Stimulated activated CD4-positive, alpha-beta T cell treated with anti-CD3 and anti-CD28 coated beads, Interleukin-12 subunit alpha, Interleukin-12 subunit beta, amount 100 ng/mL, for 24 hours (primary cell): ENCODE measurements at places on chromosomes 12 and 14.

GRCh38 chr12:92945659-92946220 lies 16.6 kb upstream of the EEA1 start:
- no peak for DNase-seq

DNA sequence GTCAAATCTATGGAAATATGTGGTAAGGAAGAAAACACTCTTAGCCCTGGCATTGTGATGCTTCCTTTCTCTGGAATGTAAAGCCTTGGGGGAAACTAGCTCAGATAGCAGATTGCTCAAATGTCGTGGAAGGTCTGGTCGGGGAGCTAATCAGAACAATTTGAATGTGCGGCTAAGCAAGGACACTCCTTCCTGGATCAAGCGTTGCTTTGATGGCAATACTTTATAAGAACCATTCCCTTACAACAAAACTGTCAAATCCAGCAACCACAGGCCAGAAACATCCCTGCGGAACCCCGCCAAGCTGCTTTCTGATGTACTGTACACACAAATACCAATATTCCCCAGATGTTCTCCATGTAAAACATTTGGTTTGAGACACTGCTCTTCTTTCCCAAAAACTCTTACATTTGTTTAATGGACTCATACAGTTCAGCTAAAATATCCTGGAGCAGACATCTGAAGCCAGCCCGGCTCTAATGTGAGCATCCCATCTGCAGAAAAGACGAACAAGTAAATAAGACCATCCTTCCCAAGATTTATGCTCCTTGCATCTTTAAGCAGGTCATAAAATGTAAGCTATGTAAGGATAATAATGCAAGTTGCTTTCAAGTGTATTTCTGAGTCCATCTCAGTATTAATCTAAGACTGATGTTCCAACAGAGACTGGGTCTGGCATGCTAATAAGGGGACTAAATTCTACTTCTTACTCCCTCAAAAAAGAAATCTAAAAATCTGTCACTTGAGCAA lies 20.2 kb downstream of the NUAK1 start:
- no peak for DNase-seq

- no peak for DNase-seq
Measured at GRCh38 chr12:18992336-18992735, 137.2 kb upstream of the PLEKHA5 start.

DNA sequence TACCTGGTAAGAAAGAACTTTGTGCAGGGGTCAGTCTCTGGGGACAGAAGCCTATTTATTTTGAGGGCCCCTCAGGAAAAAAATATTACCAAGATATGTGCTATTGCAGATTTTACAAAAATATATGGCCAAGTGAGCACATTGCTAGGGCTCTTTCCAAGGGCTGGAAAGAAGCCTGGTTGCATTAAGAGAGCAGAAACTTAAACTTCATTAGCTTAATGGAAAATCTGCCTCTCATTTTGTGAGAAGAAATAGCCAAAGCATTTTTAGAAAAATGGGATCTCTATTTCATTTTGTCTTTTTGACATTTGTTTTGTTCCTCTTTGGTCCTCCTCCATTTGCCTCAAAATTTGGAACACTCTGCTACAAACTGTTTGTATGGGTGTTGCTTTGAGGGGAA lies 283.5 kb downstream of the NELL2 start:
- DNase-seq, result no peak

GRCh38 chr12:122082621-122083356 lies 4.2 kb downstream of the MLXIP start:
- no peak for DNase-seq
